Calu3 (cell line): ENCODE measurements at places on chromosomes 5 and 9.

DNA sequence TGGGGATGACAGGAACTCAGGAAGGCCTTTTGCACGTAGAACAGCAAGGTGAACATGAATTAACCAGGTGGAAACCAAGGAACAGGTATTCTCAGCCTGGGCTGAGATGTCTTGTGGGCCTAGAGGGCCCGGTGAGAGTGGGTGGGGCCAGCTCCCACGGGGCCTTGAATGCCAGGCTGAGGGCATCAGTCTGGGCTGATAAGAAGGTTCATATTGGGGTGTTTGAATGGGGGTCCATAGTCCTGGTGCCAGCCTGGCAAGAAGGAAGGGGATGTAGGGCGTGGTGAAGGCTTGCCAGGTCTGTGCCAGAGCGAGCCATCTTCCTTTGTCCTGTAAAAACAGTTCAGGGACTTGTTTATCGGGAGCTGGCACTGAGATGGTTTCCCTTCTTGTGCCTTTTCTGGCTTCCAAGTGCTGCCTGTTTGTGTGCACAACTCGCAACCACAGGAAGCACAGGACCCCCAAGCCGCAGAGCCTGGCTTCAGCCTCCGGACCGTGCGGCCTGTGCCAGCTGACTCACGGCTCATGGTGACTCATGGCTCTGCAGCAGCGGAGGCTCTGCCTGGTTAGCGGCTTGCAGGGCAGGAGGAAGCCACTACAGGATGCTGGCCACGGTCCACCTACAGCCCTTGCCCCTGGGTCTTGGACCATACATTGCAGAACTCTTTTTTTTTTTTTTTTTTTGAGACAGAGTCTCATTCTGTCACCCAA, 2.4 kb downstream of the CARD19 start:
- peak; percentile 81 for DNase-seq

DNA sequence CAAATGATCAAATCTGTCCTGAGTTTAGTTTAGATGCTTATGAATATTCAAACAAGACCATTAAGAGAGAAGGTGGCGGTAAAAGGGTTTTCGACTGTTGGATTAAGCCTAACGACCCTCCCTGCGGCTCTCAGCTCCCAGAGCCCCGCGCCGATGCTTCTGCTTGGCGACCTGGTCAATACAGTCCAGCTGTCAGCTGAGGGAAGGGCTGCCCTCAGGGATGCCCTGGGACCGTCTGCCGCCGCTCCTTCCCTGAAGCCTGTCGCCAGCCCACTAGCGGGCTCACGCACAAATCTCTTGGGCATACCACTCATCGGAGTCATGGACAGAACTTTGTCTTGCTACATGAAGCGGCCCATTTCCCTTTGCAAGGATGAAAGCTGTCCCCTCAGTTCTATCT, 136.6 kb upstream of the RAPGEF1 start:
- DNase-seq = no peak

DNA sequence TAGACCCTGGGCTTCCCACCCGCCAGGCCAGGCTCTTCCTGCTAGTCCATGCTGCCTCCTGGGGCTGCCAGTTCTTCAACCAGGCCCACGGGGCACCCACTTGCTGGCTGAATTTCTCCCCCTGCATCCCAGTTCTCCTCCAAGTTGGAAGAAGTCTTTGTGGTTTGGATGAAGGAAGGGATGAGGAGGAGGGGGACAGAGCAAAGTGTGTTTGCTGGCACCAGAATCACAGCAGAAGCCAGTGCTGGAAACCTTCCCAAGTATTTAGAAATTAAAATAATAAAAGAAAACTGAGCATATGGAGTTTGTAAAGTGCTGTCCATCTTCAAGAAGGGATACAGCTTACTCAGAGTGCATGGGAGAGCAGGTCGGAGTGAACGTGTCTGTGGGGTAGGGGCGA, 19.4 kb upstream of the UNC5A start:
- DNase-seq = no peak

- DNase-seq = no peak
These were observed 6.7 kb upstream of the FOXE1 start for GRCh38 chr9:97846347-97846746.

DNA sequence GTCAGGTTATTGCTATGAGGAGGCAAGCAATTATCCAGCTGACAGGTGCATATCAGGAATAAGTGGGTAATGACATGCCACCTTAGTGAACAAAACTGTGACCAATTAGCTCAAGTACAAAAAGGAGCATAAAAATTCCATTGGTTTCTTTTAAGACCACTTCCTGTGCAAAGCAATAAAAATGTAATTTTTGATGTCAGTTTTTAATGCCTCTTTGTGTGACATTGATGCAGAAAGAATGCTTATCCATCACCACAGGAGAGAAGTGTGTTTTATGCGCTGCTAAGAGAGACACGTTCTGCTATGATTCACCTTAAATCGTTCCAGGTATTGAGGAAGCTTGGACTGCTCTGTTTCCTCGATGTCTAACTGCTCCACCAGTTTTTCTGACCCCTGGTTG, 96.7 kb downstream of the MRPS27 start:
- DNase-seq = no peak

DNA sequence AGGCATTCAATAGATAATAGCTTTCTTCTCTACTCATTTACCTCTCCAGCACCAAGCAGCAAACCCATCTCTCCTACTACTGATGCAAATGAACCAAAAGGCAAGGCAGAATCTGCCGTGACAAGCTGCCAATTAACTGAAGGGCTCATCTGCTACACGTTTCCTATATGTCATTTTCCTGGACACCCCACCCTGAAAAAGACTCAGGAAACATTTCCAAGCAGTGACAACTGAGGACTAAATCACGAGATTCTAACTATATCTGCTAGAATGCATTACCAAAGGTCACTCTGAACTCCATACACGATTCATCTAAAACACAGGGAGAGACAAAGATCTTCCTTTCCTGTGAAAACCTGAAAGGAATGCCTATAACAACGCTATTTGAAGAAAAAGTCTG, 12.9 kb downstream of the PLPP1 start:
- no peak for DNase-seq

GRCh38 chr9:129176701-129177442, 1.2 kb downstream of the IER5L start:
- DNase-seq = no peak

DNA sequence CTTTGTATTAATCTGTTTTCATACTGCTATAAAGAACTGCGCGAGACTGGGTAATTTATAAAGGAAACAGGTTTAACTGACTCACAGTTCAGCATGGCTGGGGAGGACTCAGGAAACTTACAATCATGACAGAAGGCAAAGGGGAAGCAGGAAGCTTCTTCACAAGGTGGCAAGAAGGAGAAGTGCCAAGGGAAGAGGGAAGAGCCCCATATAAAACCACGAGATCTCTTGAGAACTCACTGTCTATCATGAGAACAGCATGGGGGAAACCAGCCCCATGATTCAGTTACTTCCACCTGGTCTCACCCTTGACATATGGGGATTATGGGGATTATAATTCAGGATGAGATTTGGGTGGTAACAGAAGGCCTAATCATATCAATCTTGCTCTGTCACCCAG, 60.9 kb upstream of the CHD1 start:
- DNase-seq = no peak

DNA sequence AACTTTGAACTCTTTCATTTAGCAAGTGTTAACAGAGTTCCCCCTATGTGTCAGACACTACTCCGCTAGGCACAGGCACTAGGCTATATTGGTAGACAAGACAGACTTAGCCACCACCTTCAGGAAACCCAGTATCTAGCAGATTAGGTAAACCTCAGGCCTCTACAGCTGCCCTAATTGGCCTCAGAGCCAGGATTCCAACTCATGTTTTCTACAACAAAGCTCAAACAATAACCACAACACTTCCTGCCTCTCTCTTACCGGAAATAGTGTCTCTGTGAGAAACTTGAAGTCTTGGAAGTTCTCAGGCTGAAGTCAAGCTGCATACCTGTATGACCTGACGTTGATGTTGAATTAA, 116.6 kb upstream of the SLC44A1 start:
- no peak for DNase-seq

- DNase-seq = no peak
These were observed 661.4 kb upstream of the KLF4 start for GRCh38 chr9:108150736-108151586.

DNA sequence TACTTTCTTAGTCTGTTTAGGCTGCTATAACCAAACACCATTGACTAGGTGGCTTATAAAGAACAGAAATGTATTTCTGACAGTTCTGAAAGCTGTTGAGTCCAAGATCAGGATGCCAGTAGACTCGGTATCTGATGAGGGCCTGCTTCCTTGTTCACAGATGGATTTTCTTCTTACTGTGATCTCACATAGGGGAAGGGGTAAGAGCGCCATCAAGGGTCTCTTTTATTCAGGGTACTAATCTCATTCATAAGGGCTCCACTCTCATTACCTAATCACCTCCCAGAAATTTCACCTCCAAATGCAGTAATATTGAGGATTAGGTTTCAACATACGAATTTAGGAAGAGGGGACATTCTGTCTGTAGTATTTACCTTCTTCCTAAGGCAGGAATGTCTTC, 384.0 kb upstream of the DMAC1 start:
- no peak for DNase-seq

DNA sequence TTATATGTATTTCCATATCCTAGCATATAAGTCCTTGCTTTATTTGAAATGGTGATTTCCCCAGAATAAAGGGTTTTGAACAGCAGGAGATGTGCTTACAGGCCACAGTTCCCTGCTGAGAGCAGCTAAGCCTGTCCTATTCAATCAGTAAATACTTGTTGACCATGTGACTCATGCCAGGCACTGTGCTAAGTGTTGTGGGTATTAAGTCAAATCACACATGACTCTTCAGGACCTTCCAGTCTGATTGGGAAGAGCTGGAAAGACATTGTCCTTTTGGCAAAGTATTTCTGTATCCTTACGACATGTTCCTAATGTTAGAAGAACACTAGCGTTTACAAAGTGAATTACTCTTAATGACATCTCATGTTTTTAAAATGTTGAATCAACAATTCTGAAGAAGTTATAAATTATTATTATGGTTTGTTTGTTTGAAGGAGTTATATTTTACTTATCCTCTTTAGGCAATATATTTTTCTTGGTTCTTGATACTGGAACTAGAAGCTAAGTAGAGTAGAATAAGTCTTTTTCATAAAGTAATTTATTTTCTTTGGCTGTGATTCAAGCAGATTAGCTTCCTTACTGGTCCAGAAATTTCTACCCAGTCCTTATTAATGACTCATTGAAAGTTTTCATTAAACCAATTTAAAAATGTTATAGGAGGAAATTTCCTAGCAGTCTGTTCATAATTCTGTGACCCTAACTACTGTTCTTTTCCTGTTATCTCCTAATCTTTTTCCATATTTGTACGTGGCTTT, 82.1 kb downstream of the GAPVD1 start:
- no peak for DNase-seq

DNA sequence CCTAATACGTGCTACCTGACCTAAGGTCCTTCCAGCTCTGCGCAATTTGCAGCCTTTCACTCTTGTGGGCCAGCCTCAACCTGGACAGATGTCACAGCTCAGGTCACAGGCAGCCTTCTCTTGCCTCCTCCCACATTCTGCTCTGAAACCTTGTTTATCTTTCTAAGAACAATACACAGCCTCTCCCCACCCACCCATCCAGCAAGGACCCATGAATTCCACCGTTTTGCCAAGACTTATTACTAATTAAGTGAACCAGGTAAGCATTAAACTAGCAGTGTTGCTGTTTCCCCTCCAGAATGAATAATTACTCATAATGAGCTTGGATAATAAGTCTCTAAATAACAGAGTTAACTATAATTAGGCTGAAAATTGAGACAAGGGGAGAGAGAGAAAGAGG, 11.0 kb downstream of the FABP6 start:
- DNase-seq = no peak

GRCh38 chr9:83649080-83649479, 26.1 kb downstream of the IDNK start:
- peak; percentile 73 for DNase-seq

DNA sequence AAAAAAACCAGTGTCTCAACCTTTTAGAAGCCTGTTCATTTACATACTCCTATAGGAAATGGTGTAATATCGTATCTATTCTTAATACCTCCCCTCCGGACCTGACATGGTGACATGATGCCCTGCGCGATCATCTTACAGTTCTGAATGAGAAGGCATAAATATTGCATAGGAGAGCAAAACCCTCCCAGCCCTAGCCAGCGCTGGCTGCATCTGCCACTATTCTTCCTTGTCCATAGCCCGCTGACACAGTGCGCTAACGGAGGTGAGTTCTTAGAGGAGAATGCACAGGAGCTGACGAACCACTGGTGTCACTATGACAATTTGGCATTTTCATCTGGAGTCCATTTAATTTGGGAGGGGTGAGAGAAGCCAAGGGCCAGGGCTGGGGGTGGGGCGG, 290.1 kb downstream of the EFNA5 start:
- DNase-seq = no peak

- no peak for DNase-seq
These were observed 87.7 kb downstream of the AUH start for GRCh38 chr9:91273853-91274552.

DNA sequence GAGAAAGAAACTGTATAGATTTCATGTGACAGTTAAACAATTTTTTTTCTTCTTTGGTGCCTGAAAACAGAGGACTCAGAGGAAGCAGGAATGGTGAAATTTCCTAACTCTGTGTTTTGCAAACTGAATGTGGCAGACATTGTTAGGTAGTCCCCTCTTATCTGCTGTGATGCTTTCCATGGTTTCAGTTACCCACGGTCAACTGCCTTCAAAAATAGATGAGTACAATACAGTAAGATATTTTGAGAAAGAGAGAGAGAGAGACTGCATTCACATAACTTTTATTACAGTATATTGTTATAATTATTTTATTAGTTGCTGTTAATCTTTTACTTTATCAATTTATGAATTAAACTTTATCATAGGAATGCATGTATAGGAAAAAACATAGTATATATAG, 627.2 kb downstream of the CCDC171 start:
- DNase-seq = no peak

DNA sequence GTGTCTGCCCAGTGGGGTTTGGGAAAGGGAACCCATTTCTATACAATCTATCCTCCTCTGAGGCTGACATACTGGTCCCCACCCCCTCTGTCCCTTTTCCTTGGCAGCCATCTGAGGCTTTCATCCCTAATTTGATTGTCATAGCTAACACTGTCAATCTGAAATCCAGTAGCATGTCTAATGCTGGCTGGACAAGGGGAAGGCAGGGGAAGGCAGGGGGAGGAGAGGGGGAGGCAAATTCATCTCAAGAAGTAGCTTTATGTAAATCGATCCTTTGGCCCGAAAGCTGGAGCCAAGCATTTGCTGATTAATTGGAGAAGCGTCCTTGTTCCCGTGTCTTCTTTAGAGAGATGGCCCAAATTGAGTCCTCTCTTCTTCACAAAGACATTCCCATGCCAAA, 314.1 kb upstream of the PANK3 start:
- DNase-seq = no peak

DNA sequence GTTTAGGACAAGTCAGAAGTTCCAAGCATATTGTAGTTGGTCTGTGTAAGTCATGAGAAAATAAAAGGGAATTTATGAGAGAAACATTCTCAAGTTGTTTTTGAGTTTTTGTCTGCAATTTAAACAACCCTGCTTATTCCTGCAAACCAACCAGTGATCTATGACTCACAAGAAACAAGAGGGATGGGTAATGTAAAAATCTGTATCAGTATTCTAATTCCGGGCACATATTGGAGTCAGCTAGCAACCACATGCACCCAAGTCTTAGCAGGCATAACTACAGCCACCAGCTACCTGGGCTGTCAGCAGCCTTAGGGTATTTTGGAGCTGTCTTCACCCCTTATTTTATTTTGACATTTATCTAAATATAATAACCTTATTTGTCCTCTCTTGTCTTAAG, 128.7 kb upstream of the APC start:
- no peak for DNase-seq

- no peak for DNase-seq
These were observed 23.9 kb upstream of the SLC25A51 start for GRCh38 chr9:37927601-37928551.

GRCh38 chr5:63053019-63053638, 474.5 kb downstream of the LRRC70 start:
- peak; percentile 52 for DNase-seq

- DNase-seq = peak; percentile 52
These were observed 3.2 kb upstream of the NFX1 start for GRCh38 chr9:33287087-33287490.
